ENCODE measurements at places on chromosomes 1 and 21.

DNA sequence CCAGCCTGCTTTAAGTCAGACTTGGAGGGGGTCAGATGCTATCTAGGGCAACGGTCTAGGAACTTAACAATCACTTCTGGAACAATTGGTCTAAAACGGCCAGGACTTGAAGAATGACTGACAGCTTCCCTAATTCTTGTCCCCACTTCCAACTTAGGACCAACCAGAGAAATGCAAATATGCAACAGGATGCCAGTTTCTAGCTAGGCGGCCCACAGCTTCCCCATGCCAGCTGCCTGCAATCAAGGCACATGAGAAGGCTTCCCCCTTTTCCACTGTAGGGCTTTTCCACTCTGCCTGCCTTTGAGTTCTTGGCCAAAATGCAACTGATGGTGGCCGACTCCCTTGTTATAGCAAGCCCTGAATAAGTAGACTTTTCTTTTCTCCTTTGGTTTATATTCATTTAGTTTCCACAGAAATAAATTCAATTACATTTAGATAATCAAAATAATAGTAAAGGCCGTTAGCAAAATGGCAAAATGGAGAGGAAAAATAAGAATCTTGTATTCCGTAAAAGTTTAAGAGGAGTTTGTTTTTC lies 80.9 kb downstream of the BACH1 start:
- no peak for DNase-seq

GRCh38 chr1:11693024-11693590 lies 1.6 kb downstream of the DRAXIN start:
- peak; percentile 19 for DNase-seq

DNA sequence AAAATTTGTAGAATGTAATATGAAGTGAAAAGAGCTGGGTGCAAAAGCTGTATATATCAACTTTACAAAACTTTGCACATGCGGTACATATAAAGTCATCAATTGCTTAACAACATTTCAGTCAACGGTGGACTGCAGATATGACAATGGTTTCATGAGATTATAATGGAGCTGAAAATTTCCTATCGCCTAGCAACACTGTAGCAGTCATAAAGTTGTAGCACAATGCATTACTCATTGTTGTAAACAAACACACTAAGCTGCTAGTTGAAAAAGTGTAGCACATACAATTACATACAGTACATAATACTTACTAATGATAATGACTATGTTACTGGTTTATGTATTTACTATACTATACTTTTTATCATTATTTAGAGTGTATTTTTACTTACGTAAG lies 64.0 kb downstream of the RGS7 start:
- no peak for DNase-seq

DNA sequence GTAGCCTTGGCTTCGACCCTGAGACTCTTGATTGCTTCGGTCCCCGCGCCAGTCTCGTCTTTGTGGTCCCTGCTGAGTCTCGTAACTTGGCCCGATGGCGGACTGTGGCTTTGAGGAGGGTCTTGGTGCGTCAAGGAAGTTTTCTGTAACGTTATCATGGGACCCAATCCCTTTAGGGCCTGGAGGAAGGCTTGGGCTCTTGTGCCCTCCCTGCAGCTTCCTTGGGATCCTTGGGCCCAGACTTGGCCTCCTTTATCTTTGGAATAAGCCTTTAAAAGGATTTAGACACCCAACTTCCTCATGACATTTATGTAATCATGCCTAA lies 371 bp downstream of the ZMPSTE24 start:
- DNase-seq, result no peak

- DNase-seq, result no peak
These were observed 36.0 kb downstream of the WNT2B start for GRCh38 chr1:112544751-112545150.

DNA sequence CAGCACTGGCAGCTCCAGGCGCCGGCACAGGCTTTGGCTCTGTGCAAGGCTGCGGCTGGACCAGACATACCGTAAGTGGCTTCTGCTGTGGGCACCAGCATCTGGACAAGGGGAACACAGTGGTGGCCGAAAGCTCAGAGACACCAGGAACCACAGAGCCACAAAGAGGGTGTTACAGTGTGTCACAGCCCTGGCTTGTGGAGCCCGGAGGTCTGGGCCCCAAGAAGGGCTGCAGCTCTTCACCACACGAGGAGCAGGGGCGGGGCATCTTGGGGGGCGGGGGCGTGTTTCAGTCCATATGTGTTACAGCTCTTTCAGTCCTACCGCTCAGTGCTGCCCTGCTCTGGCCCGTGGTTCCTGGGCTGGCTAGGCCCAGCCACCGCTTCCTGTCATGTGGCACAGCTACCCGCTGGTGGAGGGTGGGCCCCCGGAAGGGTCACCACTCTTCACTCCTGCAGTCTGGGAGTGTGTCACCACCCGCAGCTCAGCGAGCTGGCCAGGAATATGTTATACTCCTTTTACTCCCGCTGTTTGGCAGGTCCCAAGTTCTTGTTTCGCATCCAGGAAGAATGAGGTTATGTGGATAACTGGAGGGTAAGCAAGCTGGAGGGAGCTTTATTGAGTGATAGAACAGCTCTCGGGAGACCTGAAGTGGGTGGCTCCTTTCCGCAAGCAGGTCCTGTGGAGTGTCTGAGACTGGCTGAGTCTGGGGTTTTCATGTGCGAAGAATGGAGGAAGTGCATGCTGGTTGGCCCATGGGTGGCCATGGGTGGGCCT lies 3.3 kb upstream of the LSM10 start:
- no peak for DNase-seq

DNA sequence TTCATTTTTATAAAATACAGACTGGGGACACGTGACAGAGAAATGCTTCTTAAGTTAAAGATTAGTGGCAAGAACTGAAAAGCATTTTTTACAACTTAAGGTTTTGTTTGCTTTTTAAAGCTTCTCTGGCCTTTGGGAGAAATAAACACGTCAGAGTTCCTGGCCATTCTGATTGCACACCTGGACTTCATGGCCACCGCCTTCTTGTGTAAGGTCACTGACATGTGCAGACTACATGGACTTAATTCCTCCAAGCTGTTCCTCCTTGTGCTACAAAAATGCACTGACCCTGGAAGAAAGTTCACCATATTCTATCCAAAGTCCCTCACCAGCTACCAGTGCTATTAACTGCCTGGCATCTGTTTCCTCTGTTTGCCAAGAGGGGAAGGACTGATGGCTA lies 56.1 kb downstream of the GADD45A start:
- no peak for DNase-seq

DNA sequence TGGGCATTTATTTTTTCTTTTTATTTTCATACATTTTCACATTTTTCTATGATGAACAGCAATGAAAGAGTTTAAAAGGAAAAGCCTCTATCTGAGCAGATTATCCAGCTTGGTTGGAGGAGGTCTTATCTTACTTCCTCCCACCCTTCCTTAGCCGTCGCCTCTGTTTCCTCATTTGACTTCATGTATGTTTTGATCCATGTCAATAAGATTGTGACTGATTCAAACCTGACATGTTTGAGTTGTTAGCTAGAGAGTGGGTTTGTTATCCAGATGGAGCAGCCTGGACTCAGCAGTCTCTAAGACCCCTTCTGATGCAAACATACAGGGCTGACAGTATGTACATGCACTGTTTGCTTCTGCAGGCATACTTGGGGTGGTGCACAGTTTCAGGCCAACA lies 31.2 kb downstream of the MACO1 start:
- DNase-seq, result no peak

- DNase-seq, result no peak
These were observed 167.2 kb upstream of the ATP1B1 start for GRCh38 chr1:168939110-168939946.

- no peak for DNase-seq
These were observed 322 bp downstream of the TFB2M start for GRCh38 chr1:246565751-246566127.

DNA sequence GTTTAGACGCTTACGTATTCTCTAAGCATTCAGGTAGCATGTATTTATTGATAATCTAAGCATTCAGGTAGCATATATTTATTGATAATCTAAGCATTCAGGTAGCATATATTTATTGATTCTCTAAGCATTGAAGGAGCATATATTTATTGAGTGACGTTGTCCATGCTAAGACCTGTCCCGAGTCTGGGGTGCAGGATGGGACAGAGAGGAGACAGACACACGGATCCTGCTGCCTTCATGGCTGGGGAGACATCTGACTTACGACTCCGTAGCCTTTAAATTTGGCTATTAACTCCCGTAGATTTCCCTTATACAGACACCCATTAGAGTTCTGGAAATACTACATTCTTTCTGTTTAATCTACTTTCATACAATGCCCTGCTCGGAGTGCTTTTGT lies 982 bp downstream of the SCCPDH start:
- DNase-seq, result no peak

- DNase-seq, result no peak
These were observed 31.1 kb downstream of the CHODL start for GRCh38 chr21:18275781-18276180.

- no peak for DNase-seq
These were observed 22.6 kb upstream of the UAP1 start for GRCh38 chr1:162538815-162539431.

- no peak for DNase-seq
These were observed 45.4 kb upstream of the LRRN2 start for GRCh38 chr1:204730826-204731459.

GRCh38 chr1:201310986-201311355 lies 27.7 kb downstream of the PKP1 start:
- DNase-seq, result no peak

DNA sequence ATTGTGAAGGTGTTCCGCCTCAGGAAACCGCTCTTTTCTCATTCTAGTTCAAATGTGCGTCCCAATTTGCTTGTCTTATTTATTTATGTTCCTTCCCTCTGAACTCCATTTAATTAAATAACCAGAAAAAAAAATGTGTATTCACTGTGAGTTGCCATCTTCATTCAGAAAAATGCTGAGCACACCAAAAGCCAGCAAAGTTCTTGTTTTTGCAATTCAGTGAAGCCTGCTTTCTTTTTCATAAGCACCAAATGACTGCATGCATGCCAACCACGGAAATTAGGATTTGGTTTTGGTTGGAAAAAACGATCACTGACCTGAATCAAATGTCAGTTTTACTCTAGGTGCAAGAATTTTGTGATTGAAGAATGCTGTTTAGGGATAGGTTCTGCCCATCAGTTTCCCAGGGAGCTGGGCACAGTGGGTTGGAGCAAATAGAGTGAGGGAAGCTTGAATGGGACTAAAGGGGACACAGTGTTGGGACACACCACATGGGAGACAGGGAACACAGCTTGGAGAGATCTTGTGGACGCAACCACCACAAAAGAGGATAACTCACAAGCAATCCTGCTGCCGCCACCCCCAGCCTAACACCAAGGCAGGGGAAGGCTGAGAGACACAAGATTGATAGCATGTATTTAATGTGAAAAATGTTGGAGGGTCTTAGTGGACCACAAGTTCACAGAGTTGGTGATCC lies 183.4 kb upstream of the GALNT2 start:
- DNase-seq, result no peak

GRCh38 chr1:11331036-11331944 lies 58.3 kb downstream of the UBIAD1 start:
- DNase-seq, result no peak

- DNase-seq, result no peak
These were observed 110.1 kb downstream of the VPS13D start for GRCh38 chr1:12339811-12340543.

- DNase-seq, result no peak
These were observed 48.7 kb downstream of the NPHP4 start for GRCh38 chr1:5943343-5944124.

GRCh38 chr1:247409869-247410544 lies 6.0 kb upstream of the NLRP3 start:
- peak; percentile 19 for DNase-seq

DNA sequence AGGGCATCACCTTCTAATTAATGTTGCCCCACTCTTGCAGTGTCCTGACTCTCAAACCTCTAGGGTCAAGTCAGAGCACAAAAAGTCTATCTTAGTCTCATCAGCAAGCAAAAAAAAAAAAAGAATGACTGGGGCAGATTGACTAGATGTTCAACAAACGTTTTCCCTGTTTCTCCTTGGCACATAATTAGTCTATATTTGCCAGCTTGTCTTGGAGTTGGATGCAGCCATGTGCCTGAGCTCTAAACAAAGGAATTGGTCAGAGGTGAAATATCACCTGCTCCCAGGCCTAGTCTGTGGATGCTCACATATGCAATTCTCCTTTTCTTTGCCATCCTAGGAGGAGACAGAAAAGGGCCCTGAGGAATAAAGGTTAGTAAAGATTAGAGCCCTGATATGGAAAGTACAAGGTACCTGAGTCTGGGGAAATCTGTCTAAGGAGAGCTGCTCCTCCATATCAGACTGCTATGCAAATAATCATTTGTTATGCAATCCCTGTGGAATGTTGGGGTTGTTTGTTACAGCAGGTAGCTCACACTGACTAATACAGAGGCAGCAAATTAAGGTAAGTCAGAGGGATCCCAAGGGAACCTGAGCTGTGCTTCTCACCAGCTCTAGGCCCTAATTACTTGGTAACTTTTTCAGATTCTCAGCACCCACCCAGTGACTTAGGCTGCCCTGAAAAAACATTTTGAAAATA lies 130.8 kb downstream of the BRINP2 start:
- DNase-seq, result no peak

DNA sequence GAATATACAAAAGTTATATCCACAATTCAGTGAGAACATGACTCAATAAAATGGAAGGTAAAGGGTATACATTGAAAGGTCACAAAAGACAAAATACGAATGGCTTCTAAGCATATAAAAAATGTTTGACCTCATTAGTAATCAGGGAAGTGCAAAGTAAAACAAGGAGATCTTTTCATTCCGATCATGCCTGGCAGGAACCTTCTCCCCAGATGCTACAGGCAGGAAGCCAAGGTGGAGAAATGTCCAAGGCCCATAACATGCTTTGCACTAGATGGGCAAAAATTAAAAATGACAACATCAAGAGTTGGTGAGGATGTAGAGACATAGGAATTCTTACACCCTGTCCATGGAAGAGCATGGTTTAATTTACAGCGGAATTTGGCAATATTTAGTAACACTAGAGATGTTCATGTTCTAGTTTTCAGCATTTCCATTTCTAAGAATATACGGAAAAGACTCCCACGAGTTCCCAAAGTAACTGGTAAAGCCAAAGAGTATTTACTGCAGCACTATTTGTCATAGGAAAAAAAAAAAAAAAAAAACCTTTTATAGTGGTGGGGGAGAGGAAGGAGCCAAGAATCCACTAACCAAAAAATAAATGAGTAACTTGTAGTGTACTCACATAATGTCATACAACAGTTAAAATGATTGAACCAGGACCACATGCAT lies 184.5 kb upstream of the KAZN start:
- no peak for DNase-seq

GRCh38 chr1:215819114-215819513 lies 252.0 kb downstream of the KCTD3 start:
- DNase-seq, result no peak

- DNase-seq, result no peak
These were observed 35.2 kb downstream of the RAP1A start for GRCh38 chr1:111654839-111655238.

DNA sequence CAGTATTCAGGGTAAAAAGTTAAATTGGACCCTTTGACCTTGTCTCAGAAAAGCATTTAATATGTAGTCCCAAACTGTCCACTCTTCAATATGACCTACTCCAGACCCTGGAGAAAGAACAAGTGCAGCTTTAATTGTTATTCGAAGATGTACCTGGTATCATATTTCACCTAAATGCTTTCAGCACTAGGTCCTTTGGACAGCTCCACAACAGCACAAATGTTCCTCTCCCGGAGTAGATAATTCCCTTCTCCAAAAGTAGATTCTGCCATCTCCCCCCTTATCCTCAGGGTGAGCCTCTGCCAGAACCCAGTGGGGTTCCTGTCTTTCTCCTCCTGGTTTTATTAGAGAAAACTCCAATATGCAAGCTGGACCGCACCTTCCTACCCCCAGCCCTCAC lies 104.5 kb upstream of the AJAP1 start:
- DNase-seq, result no peak

All from activated T-helper 9 cell treated with anti-CD3 and anti-CD28 coated beads, Interleukin-2, amount 50 U/mL, for 16 hours (primary cell).